ENCODE measurements at places on chromosomes 16 and 17. TPM values are rescaled to one million over a fixed set of nuclear protein-coding genes. Genes with fewer than 3 reads are reported as not detected.

The HBA2 gene
- 926 TPM for total RNA-seq

The ESRP2 gene
- total RNA-seq: 0.09 TPM

The PRM1 gene
- not detected for total RNA-seq

The TBC1D26 gene
- 0.31 TPM for total RNA-seq

The CTRB2 gene
- total RNA-seq: not detected

The ITGA2B gene
- 2.0 TPM for total RNA-seq

The TMEM114 gene
- not detected for total RNA-seq

The SEPTIN12 gene
- total RNA-seq: not detected

The ZACN gene
- 0.04 TPM for total RNA-seq

The CLEC18C gene
- total RNA-seq: 0.35 TPM

The CDRT15 gene
- not detected for total RNA-seq

The JPT1 gene
- 138 TPM for total RNA-seq

The PMFBP1 gene
- 0.40 TPM for total RNA-seq

The VTN gene
- 0.58 TPM for total RNA-seq

The GFAP gene
- 0.35 TPM for total RNA-seq

The KRT16 gene
- total RNA-seq: not detected

The TPPP3 gene
- 230 TPM for total RNA-seq

The RNF112 gene
- 4.1 TPM for total RNA-seq

The ST6GALNAC2 gene
- 1.5 TPM for total RNA-seq
